LNCaP clone FGC (cell line): ENCODE measurements at places on chromosomes 4 and X.

GRCh38 chrX:39288592-39288991 lies 487.3 kb downstream of the MID1IP1 start:
- DNase-seq: no peak

DNA sequence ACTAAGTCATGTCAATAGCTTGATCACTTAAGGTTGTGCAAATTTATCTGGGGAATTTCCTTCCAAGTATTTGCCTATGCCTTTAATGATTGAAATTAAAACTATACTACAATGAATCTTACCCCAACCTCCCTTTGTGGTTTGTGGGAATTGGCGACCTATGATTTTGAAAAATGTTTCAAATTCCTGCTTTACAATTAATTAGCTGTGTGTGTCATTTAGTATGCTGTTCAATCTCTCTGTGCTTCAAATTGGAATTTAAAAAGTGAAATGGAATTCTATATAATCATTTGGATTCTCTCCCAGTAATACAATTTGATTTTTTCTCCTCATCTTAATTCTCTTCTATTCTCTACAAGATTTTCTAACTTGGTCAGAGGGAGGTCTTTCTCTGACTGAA lies 2319.5 kb downstream of the ARAP2 start:
- no peak for DNase-seq

DNA sequence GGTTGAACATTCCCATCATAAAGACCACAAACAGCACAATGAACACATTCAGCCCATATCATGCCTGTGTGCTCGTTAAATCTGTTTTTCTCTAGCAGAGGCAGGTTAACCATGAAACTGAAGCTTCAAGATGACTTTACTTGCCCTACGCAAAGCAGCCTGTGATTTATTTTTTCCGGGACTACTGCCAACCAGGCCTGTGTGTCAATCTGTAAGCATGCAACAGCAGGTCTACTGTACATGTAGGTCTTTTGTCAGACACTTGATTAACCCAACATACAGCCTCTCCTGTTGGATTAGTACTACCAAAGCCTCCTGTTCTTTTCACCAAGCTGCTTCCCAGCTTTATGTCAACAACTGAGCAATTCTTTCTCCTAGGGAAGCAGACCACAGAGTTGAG lies 85.5 kb upstream of the ACSL1 start:
- DNase-seq: no peak

DNA sequence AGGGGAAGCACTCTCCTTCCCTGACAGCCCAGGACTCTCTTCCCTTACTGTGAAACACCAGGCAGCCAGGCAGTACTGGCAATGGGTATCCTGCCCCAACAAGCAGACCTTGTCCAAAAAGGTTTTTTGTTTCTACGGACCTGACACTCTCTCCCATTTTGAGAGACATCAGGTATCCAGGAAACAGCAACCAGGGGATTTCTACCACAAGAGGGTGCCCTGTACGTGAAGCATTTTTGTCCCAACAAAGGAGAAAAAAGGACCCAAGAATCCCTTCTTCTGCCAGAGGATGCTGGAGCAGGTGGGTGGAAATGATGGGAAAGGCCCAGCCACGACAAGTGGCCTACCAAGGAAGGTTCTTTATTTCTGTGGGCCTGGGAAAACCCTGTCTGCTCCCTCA lies 65.7 kb upstream of the FGF13 start:
- DNase-seq: no peak

GRCh38 chr4:69649207-69649606 lies 3.8 kb downstream of the UGT2A1 start:
- no peak for DNase-seq

GRCh38 chr4:1841201-1841886 lies 14.6 kb downstream of the LETM1 start:
- DNase-seq: no peak

GRCh38 chrX:82092307-82092706 lies 890.4 kb downstream of the SH3BGRL start:
- peak; percentile 40 for DNase-seq

- no peak for DNase-seq
Observed at GRCh38 chr4:110795971-110796370, 173.1 kb upstream of the PITX2 start.

GRCh38 chrX:103439161-103439560 lies 62.8 kb downstream of the BEX3 start:
- DNase-seq: no peak

GRCh38 chr4:42280327-42281095 lies 116.8 kb upstream of the SHISA3 start:
- DNase-seq: no peak

GRCh38 chr4:54971474-54971950 lies 153.9 kb downstream of the KDR start:
- DNase-seq: no peak

DNA sequence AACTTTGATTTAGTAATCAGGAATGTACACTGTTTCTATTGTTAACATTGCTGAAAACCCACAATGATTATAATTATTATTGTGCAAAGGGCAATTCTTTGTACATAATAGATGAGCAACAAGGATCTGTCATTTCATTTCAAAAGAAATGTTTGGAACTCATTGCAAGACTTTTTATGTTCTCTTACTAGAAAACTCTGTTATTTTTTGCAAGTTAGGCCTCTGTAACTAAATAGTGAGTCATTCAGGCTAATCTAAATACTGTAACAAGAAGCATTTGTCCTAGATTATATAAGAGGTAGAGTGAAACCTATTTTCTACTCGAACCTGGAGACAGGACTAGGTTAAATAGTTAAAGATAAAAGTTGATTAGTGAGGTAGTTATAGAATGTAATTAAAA lies 93.2 kb upstream of the FAM47B start:
- no peak for DNase-seq

DNA sequence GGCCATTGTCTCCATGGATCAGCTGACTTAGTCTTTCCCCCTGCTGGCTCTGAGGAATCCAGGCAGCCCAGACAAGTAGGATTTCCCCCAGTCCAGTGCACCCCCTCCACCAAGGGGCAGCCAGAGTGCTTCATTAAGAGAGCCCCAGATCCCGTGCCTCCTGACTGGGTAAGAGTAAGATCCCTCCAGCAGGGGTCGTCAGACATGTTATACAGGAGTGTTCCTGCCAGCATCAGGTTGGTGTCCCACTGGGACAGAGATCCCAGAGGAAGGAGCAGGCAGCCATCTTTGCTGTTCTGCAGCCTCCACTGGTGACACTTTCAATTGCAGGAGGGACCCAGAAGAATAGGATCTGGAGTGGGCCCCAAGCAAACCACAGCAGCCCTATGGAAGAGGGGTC lies 29.0 kb upstream of the INPP4B start:
- no peak for DNase-seq

DNA sequence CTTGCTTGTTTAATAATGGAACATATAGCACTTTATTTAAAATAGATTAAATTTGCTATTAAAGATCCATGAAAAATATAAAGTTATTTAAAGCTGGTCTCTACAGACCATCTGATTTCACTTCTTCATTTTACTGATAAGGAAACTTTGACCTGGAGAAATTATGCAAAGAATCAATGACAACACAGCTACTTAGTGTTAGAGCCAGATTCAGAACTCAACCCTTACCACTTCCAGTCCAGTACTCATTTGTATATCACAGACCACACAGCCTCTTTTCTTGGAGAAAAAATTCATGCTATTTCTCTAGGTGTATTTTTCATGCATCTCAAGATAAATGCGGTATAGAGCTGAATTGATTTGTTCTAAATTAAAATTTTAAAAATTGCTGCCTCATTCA lies 34.0 kb downstream of the WDFY3 start:
- no peak for DNase-seq
